ENCODE measurements at places on chromosomes 6 and 20.
A peak's percentile ranks its signal among the peaks of the same experiment; 100 is the strongest.

GRCh38 chr6:122014961-122015360 lies 384.5 kb upstream of the HSF2 start:
- DNase-seq = no peak

GRCh38 chr6:74366634-74367033 lies 670.6 kb downstream of the CD109 start:
- no peak for DNase-seq

- DNase-seq = no peak
Measured at GRCh38 chr20:61024390-61024789, 227.7 kb upstream of the CDH4 start.

DNA sequence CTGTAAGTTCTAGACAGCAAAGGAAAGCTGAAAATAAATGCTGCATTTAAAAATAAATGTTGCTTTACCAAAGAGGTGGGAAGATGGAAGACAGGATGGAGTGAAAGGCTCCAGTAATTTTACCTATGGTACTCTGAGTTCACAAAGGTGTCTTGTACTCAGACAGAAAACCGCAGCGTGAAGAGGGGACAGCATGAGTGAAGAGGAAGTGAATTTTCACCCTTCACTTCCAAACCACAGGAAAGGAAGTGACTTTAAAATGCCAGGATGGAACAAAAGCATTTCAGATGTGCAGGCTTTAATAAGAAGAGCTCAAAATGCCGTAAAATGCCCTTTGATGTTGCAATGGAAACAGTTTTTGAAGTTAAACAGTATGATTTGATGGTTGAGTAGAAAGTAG lies 91.2 kb upstream of the TINAG start:
- no peak for DNase-seq

DNA sequence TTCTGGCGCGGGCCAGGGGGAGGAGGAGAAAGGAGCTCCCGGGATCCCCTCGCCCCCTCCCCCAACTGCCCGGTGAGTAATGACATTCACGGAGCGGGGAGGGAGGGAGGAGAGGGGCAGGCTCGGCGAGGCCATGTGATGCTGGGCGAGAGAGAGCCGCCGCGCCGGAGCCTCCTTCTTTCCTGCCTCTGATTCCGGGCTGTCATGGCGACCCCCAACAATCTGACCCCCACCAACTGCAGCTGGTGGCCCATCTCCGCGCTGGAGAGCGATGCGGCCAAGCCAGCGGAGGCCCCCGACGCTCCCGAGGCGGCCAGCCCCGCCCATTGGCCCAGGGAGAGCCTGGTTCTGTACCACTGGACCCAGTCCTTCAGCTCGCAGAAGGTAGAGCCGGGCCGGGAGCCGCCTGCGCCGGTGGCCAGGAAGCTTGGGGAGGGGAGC lies at the start of gene GDAP1L1:
Gene GDAP1L1 (plus strand): TSS at position 178 of the 441 bp plus-strand sequence. CDS start 27 bp downstream, at position 205.
- peak; percentile 86 for DNase-seq

GRCh38 chr6:31814677-31815024 lies 432 bp downstream of the HSPA1L start:
- DNase-seq = no peak

- no peak for DNase-seq
Measured at GRCh38 chr6:137711972-137712371, 155.1 kb upstream of the TNFAIP3 start.

GRCh38 chr6:1494671-1495070 lies 105.3 kb downstream of the FOXF2 start:
- DNase-seq = no peak

GRCh38 chr20:34701405-34702085 lies 2.6 kb upstream of the TP53INP2 start:
- no peak for DNase-seq

GRCh38 chr20:23668477-23668951 lies 20.3 kb downstream of the CST4 start:
- peak; percentile 27 for DNase-seq

DNA sequence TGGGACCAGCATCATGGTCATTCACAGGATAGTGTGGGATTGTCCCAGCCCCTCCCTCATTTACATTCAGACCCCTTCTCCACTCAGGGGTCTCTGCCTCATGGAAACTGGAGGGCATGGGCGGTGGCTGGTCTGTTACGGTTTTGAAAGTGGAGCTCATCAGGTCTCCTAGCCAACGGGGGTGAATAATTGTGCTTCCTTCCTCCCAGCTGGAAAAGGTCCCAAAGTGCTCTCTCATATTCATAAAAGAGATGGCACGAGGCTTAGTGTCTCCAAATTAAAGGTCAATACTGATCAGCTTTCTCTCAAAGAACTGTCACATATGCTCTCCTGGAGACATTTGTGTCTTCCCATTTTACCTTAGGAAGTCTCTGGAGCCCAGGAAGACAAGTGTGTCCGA lies 19.9 kb downstream of the JARID2 start:
- no peak for DNase-seq

DNA sequence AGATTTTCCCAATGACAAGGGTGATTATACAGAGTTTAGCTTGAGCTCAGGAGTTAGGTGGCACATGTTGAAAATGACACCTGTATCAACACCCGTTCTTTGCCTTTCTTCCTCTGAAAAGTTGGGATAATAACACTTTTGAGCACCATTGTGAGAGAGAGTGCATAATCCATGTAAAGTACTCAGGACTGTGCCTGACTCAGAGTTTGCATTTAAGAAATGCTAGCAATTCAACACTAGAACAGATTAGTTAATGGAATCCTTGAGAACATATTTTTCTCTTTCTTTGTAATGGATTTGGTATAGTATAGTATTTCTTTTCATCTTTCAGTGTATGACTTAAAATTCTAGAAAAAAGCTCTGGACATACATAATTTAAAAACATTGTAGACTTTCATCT lies 449.2 kb downstream of the GJA1 start:
- DNase-seq = no peak

DNA sequence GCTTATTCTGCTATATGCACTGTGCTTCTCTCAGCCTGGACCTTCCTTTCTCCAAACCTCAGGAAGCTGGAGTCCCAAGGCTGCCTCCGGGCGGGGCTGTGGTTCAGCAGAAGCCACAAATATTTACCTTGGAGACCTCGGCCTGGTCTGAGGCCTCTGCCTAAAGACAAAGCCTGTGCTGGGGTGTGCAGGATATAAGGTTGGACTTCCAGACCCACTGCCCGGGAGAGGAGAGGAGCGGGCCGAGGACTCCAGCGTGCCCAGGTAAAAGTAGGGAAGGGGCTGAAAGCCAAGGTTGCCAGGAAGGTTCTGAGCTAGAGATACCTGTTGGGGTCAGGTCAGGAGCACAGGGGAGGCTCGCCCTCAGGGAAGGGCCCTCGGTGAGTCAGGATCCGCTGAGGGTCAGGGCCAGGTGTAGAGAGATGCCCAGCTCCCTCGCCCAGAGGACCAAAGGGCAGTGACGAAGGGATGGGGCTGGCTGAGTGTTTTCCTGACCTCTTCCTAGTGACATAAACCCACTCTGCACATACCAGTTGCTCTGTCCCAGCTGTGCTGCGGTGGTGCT lies at the start of gene BPIFB1:
Gene BPIFB1 (plus strand): TSS at position 224 of the 565 bp plus-strand sequence. CDS start 2,860 bp downstream, outside the sequence.
- no peak for DNase-seq

DNA sequence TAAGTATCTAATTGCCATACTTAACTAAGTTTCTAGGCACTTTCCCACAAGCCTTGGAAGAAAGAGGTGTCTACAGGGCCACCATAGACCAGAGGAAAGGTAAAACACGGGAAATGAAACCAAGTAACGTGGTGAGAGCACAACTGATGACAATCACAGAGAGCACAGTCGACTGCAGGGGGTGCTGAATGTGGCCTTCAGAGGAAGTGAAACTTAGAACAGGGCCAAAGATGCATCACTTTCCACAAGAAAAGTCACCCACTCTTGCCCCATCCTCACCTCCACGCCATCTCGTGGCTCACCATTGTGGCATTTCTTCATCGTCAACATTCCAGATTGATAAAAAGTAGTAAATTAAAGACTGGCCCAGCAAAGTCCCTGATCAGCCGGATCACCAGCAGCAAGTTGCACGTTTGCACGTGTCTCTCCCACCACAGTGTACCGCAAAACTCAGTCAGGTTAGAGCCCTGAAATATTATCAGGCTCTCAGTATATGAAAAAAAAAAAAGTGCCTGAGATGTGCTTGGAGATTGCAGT lies 31.4 kb downstream of the HIVEP2 start:
- DNase-seq = no peak

GRCh38 chr6:10373642-10374359 lies 41.1 kb downstream of the TFAP2A start:
- DNase-seq = no peak

GRCh38 chr6:41059556-41059955 lies 6.6 kb downstream of the APOBEC2 start:
- DNase-seq = no peak

GRCh38 chr6:77011929-77012545 lies 451.3 kb downstream of the HTR1B start:
- no peak for DNase-seq

- peak; percentile 13 for DNase-seq
Measured at GRCh38 chr6:35089935-35090505, 51.1 kb downstream of the TCP11 start.

DNA sequence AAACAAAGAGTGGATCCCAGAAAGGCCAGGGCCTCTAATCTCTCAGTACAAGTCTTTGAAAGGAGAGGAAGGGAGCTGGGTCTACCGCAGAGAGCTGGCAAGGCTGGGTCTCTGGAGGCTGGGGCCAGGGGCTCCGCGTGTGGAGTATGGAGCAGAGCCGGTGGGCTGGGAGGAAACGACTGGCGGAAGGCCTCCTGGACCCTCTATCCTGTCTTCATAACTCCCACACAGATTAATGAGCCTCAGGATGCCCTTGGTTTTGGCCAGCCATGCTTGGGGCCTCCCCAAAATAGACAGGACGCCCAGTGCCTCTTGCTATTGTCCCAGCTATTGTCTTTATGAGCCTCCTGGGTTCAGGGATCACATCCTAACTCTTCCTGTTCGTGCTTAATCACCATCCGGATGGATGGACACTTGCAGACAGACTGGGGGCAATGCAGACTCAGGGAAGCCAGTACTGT lies 306.4 kb downstream of the DHX35 start:
- DNase-seq = no peak

GRCh38 chr6:149456311-149457021 lies 28.3 kb downstream of the ZC3H12D start:
- DNase-seq = no peak

DNA sequence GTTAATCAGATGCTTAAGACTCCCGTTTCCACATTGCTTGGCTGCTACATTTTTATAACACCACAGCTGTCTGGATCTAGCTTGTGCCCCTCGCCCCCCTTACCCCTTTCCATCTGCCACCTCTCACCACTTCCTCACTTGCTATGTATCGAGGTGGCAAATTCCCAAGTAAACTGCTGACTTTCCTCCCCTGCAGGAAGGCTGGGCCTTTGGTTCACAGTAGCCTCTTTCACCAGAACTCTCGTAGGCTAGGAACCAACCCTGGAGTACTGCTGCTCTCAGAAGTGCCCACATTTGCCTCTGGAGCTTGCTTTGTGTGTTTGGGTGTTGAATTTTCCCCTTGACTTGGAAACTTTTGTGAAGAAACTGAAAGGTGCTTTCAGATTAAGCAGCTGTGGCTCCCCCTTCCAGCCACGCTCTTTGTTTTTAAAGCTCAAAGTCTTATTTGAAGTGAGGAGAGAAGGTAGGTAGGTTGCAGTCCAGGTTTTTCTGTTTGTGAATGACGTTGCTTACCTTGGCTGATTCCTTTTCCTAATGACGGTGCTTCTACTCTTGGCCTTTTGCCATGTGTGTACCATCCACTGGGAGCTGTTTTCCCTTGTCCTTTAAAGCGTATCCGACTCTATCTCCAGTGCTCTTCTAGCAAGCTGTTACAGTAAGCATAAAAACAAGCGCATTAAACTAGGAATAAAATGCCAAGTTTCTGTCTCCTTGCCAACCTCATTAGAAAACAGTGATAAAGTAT lies 90.4 kb downstream of the CARMIL1 start:
- no peak for DNase-seq

DNA sequence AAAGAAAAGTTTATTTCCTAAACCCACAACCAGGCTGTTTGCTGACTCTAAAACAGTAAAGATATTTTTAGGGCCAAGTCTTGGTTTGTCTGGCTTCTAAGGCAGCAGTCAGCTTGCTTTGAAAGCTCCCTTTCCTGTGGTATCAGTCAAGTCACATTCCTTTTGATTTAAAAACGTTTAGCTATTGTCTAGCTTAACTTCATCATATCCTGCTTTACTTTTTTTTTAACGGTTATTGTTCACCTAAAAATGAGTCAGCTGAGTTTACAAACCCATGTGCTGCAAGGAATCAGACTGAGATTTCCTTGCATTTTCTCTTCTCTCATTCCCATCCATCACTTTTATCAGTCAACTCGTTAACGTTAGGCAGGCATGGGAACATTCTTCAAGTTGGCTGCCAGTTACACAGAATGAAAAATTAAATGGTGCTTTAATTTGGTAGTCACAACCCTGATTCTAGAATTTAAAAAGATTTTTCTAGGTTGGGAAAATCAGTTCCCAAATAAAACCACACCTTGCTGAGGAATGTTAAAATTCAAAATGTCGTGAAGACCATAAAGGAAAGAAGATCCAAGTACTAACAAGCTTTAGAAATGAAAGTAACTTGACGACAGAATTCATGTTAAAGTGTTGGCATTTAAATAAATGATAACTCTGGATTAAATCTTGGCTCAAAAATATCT lies 45.9 kb downstream of the ELOVL5 start:
- no peak for DNase-seq

GRCh38 chr6:79869600-79870084 lies 77.7 kb downstream of the ELOVL4 start:
- peak; percentile 33 for DNase-seq

GRCh38 chr6:1777921-1778685 lies 168.4 kb downstream of the FOXC1 start:
- DNase-seq = no peak

- peak; percentile 54 for DNase-seq
Measured at GRCh38 chr20:62875419-62876361, 14.1 kb upstream of the TCFL5 start.

DNA sequence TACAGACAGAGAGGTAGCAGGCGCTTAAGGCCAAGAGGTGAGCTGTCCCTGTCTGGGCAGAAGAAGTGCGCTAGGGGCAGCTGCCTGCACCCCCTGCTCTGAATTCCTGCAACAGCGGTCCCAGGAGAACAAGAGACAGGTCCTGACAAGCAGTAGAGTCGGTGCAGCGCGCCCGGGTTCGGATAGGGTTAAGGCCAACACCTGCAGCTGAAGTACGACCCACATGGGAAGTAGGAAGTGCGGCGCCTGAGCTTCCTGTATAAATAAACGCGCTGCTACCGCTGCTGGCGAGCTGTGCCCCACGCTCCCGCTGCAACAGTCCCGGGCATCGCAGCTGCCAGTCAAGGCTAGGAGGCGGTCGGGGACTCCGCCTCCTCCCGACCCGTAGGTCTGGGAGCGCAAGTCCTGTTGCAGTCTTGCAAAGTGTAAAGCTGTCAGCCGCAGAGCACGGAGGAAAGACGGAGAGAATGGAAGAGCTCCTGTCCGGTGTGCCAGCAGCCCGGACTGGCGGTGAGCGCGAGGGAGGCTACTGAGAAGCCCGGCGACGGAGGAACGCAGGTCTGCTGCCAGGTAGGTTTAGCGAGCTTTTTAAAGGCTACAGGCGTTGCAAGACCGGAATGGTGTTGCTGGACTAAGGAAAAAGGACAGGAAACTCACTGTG lies at the start of gene RNF144B:
Gene RNF144B (plus strand): TSS at position 290 of the 661 bp plus-strand sequence. CDS start 12,185 bp downstream, outside the sequence.
- peak; percentile 19 for DNase-seq

GRCh38 chr6:22706651-22707050 lies 137.3 kb downstream of the HDGFL1 start:
- no peak for DNase-seq
